Islet precursor cell (in vitro differentiated cells): ENCODE measurements at places on chromosomes 3 and 15.

GRCh38 chr3:178603735-178604134, 67.5 kb downstream of the KCNMB2 start:
- DNase-seq: no peak

GRCh38 chr15:77457905-77458265, 37.2 kb downstream of the HMG20A start:
- no peak for DNase-seq

DNA sequence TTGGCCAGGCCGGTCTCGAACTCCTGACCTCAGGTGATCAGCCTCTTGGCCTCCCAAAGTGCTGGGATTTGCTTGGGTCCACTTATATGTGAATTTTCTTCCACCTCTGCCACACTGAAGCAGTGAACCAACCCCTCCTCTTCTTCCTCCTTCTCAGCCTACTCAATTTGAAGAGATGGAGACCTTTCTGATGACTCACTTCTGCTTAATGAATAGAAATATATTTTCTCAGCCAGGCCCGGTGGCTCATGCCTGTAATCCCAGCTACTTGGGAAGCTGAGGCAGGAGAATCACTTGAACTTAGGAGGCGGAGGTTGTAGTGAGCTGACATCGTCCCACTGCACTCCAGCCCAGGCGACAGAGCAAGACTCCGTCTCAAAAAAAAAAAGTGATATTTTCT, 46.8 kb upstream of the GATM start:
- DNase-seq: no peak

GRCh38 chr15:86624261-86625036, 544.8 kb downstream of the AGBL1 start:
- DNase-seq: peak; percentile 98
